ENCODE measurements at places on chromosomes 12 and 14. TPM values are rescaled to one million over a fixed set of nuclear protein-coding genes. Genes with fewer than 3 reads are reported as not detected.

- H3K27me3 ChIP-seq, result no peaks in the 10 kb centered on the region
- H3K36me3 ChIP-seq, result peaks cover 73% of the 10 kb centered on the region
- peak overlapping the region; percentile 12 for H3K27ac ChIP-seq
- DNase-seq, result no peak
These were observed 14.1 kb downstream of the RAB35 start for GRCh38 chr12:120102189-120103043.

Gene ENDOU
- 1.3 TPM for polyA plus RNA-seq

GRCh38 chr14:68794130-68794850, 1.4 kb upstream of the ZFP36L1 start:
- peak overlapping the region; percentile 69 for H3K4me3 ChIP-seq
- peaks cover 24% of the 10 kb centered on the region for H3K36me3 ChIP-seq
- DNase-seq, result peak; percentile 87
- peak overlapping the region; percentile 100 for H3K27ac ChIP-seq
- H3K4me1 ChIP-seq, result peaks cover 10% of the 10 kb centered on the region
- no peaks in the 10 kb centered on the region for H3K27me3 ChIP-seq

DNA sequence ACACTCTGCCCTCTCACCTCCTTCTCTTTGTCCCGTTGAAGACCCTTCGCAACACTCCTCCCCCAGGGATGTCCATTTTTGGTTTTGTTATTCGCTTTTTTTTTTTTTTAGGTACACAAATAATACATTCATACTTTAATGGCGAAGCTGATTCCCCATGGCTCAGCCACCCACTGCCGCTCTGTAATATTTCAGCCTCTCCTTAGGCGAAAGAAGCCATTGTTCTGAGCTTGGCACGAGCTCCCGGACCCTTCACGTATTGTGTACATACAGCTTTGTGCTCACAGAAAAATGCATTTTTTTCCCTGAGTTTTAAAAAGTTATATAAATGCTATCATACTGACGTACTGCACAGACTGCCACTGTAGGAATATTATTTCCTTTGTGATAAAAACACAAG, 115.0 kb downstream of the TMEM132C start:
- no peak for DNase-seq
- H3K4me3 ChIP-seq, result no peak overlapping the region
- H3K27ac ChIP-seq, result no peak overlapping the region
- H3K4me1 ChIP-seq, result no peaks in the 10 kb centered on the region

- peaks cover 7% of the 10 kb centered on the region for H3K4me1 ChIP-seq
- no peaks in the 10 kb centered on the region for H3K27me3 ChIP-seq
- DNase-seq, result no peak
- H3K36me3 ChIP-seq, result no peaks in the 10 kb centered on the region
These were observed 109.0 kb downstream of the GPATCH2L start for GRCh38 chr14:76260749-76261148.

GRCh38 chr14:20680843-20681347, 3.5 kb upstream of the RNASE4 start:
- H3K36me3 ChIP-seq, result no peaks in the 10 kb centered on the region
- peak overlapping the region; percentile 74 for H3K4me3 ChIP-seq
- H3K27ac ChIP-seq, result peak overlapping the region; percentile 99
- no peak for DNase-seq

DNA sequence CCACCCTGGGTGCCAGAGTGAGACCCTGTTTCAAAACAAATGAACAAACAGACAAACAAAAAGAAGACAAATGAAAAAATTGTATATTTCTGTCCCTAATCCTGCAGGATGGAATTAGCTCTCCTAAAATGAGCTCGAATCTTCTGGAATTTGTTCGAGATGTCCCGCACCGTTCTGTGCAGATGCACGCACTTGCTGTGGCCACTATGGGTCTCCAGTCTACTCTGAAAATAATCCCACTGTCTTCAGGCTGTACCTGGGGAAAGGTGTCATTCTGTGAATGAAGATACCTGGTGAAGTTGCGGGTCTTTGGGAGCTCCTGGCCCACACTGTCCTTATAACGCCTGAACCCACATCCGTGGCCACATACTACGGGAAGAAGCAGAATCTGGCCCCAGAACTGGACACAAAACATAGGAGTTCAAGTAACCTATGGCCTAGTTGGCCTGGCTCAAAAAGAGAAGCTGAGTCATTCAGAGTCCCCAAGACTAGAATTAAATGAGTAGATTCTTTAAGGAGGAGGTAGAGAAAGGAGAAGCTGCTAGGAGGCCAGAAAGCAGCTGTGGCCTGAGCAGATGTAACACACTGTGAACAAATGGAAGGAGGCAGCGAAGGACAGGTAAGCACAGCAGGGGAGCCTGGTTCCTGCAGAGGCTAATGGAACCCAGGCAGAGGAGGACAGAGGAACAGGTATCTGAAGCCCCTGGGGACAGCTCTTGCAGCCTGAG, 108.6 kb downstream of the FOXN3 start:
- no peaks in the 10 kb centered on the region for H3K36me3 ChIP-seq
- no peak for DNase-seq
- H3K27ac ChIP-seq, result no peak overlapping the region
- H3K4me3 ChIP-seq, result no peak overlapping the region

GRCh38 chr14:101927859-101928258, 36.5 kb upstream of the DYNC1H1 start:
- no peaks in the 10 kb centered on the region for H3K4me1 ChIP-seq
- H3K27ac ChIP-seq, result no peak overlapping the region
- H3K27me3 ChIP-seq, result no peaks in the 10 kb centered on the region
- DNase-seq, result no peak
- no peak overlapping the region for H3K4me3 ChIP-seq
- H3K36me3 ChIP-seq, result peaks cover 19% of the 10 kb centered on the region

Gene MYH6
- 0.25 TPM for polyA plus RNA-seq

DNA sequence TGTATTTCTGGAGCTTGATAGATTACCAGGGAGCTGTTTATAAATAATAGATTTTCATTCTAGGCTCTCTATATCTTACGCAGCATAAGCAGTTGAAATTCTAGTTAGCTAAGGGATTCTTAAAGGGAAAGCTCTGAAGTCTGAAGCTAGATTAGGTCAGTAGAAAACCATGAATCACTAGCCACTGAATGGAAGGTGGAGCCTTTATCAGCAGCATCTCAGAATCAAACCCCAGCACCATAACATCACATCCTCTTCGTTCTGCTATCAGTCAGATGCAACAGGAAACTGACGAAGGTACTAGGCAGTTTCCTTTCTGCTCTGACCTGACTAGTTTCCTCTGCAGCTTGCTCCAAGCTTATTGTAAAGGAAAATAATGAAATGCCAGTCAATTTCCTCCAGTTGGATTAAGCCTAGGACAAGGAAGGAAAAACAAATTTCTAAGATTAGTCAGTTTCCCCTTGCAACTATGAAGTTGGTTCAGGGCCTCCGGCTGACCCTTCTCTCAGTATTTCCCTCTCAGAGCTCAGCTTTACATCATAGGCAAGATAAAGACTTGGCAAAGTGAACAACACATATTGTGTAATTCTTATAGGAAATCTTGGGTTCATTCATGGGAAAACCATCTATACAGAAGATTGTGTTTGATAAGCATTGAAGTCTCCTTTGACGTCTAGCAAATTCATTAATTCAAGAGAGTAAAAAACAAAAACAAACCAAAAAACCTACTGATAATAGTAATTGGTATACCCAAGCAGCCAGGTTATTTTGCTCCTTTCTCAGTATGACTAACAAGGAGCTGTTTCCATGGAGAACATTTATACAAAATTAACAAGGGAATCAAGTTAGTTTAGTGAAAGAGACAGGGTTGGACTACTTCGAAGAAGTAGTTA, 43.4 kb upstream of the CFAP54 start:
- DNase-seq, result peak; percentile 30
- no peaks in the 10 kb centered on the region for H3K27me3 ChIP-seq
- no peaks in the 10 kb centered on the region for H3K36me3 ChIP-seq
- H3K27ac ChIP-seq, result peak overlapping the region; percentile 86
- no peak overlapping the region for H3K4me3 ChIP-seq
- H3K4me1 ChIP-seq, result peaks cover 11% of the 10 kb centered on the region

- DNase-seq, result no peak
- H3K4me1 ChIP-seq, result no peaks in the 10 kb centered on the region
- no peaks in the 10 kb centered on the region for H3K27me3 ChIP-seq
- H3K27ac ChIP-seq, result no peak overlapping the region
These were observed 97.7 kb downstream of the SETD3 start for GRCh38 chr14:99382781-99383471.

- no peaks in the 10 kb centered on the region for H3K4me1 ChIP-seq
- H3K27ac ChIP-seq, result no peak overlapping the region
- H3K27me3 ChIP-seq, result no peaks in the 10 kb centered on the region
- DNase-seq, result no peak
These were observed 37.5 kb upstream of the DTX1 start for GRCh38 chr12:113019025-113019424.

Gene PCED1B
- 7.7 TPM for polyA plus RNA-seq

DNA sequence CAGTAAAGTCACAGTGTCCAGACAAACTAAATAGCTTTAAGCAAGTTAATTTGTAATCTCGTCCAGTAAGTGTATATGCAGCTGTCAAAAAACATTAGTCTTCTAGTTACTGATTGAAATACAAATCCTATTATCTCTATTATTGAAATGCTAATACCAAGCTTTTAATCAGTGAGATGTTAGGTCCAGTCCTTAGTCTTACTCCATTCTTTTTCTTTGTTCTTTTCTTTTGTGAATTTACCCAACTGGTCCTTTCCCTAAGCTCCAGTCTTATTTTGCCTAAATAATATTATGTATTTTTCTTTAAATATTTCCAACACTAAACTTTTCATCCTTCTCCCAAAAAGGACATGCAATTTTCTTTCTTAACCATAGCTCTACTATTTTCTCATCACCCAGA, 57.2 kb downstream of the TSPAN19 start:
- no peaks in the 10 kb centered on the region for H3K4me1 ChIP-seq
- no peak overlapping the region for H3K27ac ChIP-seq
- H3K27me3 ChIP-seq, result no peaks in the 10 kb centered on the region
- no peaks in the 10 kb centered on the region for H3K36me3 ChIP-seq

DNA sequence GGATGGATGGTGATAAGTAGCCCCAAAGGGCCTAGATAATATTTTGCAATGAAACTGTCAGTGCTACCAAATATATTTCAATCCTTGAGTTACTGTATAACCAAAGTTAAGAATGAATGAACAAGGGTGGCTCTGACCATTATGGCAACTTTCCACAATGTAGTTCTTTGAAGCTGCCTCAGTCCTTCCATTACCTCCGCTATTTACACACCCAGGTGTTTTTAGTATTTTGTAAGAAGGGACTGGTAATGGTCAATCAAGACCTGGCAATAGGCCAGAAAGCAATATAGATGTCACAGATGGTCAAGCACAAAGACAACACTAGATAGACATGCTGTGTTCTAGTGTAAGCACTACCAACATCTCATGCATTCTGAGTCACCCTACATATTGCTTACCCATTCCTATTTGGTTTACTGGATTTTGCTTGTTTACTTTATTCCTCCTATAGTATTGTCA, 16.3 kb downstream of the DUSP16 start:
- no peaks in the 10 kb centered on the region for H3K4me1 ChIP-seq
- no peak for DNase-seq
- no peaks in the 10 kb centered on the region for H3K27me3 ChIP-seq
- H3K27ac ChIP-seq, result no peak overlapping the region
- no peaks in the 10 kb centered on the region for H3K36me3 ChIP-seq
- no peak overlapping the region for H3K4me3 ChIP-seq

GRCh38 chr14:96294246-96294645, 38.2 kb downstream of the BDKRB1 start:
- H3K36me3 ChIP-seq, result peaks cover 16% of the 10 kb centered on the region
- no peak for DNase-seq
- no peak overlapping the region for H3K27ac ChIP-seq
- no peak overlapping the region for H3K4me3 ChIP-seq
- no peaks in the 10 kb centered on the region for H3K27me3 ChIP-seq

- no peaks in the 10 kb centered on the region for H3K4me1 ChIP-seq
- no peak for DNase-seq
- H3K27ac ChIP-seq, result no peak overlapping the region
- no peaks in the 10 kb centered on the region for H3K27me3 ChIP-seq
- no peaks in the 10 kb centered on the region for H3K36me3 ChIP-seq
These were observed 10.8 kb downstream of the C14orf132 start for GRCh38 chr14:96049932-96050331.

DNA sequence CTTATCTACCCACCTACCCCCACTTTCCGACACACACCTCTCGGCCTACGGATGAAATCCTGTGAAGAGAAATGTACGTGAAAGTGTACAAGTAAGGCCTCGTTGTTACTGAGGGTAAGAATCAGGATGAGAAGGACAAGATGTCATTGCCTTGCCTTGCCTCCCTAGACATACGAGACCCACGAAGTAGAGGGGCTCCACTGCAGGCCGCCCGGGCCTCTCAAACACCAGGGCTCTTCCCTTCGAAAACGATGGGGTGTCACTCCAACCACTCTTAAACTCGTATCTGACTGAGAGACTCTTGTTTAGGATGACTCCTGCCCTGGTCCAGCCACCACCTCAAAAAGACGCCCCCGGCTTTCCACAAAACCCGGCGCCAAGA, 498 bp downstream of the RACGAP1 start:
- H3K36me3 ChIP-seq, result no peaks in the 10 kb centered on the region
- peaks cover 16% of the 10 kb centered on the region for H3K4me1 ChIP-seq
- DNase-seq, result no peak
- peak overlapping the region; percentile 79 for H3K4me3 ChIP-seq

- DNase-seq, result no peak
- no peak overlapping the region for H3K27ac ChIP-seq
- H3K36me3 ChIP-seq, result no peaks in the 10 kb centered on the region
- H3K27me3 ChIP-seq, result no peaks in the 10 kb centered on the region
- no peak overlapping the region for H3K4me3 ChIP-seq
- no peaks in the 10 kb centered on the region for H3K4me1 ChIP-seq
These were observed 187.6 kb downstream of the NAV3 start for GRCh38 chr12:78018171-78018910.

DNA sequence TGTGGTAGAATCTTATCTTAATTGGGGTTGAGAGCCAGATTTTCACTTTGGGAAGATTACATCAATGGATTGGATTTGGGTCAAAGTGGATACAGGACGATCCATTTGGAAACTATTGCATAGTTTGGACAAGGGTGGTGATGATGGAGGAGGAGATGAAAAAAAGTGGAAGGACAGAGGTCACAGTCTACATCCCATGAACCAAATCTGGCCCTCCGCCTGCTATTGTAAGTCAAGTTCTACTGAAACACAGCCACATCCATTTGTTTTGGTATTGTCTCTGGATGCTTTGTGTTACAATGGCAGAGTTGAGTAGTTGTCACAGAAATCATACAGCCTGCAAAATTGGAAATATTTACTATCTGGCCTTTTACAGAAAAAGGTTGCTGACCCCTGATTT, 296.8 kb upstream of the NOS1 start:
- no peaks in the 10 kb centered on the region for H3K27me3 ChIP-seq
- DNase-seq, result no peak
- no peaks in the 10 kb centered on the region for H3K4me1 ChIP-seq
- H3K36me3 ChIP-seq, result no peaks in the 10 kb centered on the region

Gene SLC6A13
- polyA plus RNA-seq, result 2.9 TPM

- H3K27ac ChIP-seq, result no peak overlapping the region
- no peak overlapping the region for H3K4me3 ChIP-seq
- DNase-seq, result no peak
These were observed 31.7 kb upstream of the ST8SIA1 start for GRCh38 chr12:22366181-22366580.

Measured in thymus (tissue), 14 donors.